ENCODE measurements at places on chromosomes 6 and 20.

DNA sequence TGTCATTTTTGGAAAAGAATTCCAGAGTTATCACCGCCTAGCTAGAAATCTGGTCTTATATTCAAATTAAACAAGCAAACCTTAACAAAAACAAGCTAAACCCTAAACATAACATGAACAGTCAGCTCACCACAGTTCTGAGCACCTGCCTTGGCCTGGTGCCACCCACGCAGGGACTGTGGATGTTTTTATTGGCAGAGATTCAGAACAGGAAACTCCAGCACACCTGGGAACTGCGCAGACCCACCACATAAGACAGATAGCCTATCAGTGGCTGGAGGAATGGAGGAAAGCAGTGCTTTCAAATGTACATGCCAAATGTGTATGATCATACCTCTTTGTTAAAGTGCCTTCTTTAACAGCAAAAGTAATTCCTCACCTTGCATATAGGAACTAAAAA, 8.9 kb downstream of the SLC16A10 start:
- DNase-seq, result no peak

GRCh38 chr6:31830886-31831335, 3.4 kb downstream of the HSPA1B start:
- peak; percentile 50 for DNase-seq

DNA sequence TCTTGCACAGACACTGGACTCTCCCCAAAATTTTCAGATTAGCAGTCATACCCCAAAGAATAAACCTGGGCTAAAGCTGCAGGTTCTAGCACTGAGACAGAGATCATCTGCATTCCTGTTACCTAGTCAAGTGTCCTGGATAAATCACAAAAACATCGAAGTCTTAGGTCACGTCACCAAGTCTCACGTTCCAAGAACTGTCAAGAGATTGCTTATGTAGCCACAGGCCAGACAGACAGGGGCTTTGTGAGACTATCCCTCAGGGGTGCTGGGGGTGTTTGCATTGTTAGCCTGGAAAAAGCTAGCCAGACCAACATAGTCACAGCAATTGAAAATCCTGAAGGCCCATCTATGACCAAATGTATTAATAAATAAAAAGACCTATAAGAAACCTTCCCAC, 243.1 kb upstream of the PREP start:
- no peak for DNase-seq

GRCh38 chr20:48986899-48987298, 59.2 kb upstream of the CSE1L start:
- peak; percentile 19 for DNase-seq

DNA sequence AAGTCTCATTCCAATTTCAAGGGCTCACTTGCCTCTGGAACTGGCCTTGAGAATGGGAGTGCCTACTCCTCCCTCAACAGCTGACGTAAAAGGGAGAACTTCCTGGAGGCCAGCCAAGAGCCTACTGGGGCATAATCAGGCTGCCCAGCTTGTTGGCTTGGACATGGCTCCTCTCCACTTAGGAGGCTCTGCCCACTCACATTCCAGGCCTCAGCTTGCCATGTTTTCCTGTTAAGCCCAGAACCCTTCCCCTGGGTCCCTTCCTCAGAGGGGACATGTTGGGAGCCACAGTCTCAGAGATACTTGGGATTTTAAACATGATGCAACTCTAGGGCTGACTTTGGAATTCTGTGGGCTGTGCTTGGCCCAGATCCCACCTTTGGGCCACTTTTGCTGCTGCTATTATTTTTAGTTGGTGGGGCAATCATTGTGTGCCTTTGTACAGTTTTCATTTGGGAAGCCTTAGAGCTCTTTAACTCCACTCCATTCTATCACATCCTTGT, 31.5 kb upstream of the ADTRP start:
- peak; percentile 6 for DNase-seq

GRCh38 chr6:168347615-168348014, 28.0 kb upstream of the DACT2 start:
- no peak for DNase-seq

Data from hematopoietic multipotent progenitor cell treated with erythropoietin and hydrocortisone succinate and interleukin-3 and kit ligand, for 17 days (in vitro differentiated cells).